SK-N-SH (cell line): ENCODE measurements at places on chromosomes 6 and 20. TPM values are rescaled to one million over a fixed set of nuclear protein-coding genes. Genes with fewer than 3 reads are reported as not detected.
A peak's percentile ranks its signal among the peaks of the same experiment; 100 is the strongest.

- no peak for DNase-seq
These were observed 291.2 kb downstream of the CDH26 start for GRCh38 chr20:60249436-60249835.

ZSWIM1 gene
- polyA plus RNA-seq: 1.8 and 2.8 TPM in 2 replicates

- DNase-seq: no peak
These were observed 23.8 kb downstream of the ADGRF4 start for GRCh38 chr6:47722194-47722593.

SLC17A3 gene
- 0.08 TPM in 1 of 2 replicates, not detected in the other for polyA plus RNA-seq

GRCh38 chr20:57260934-57261333, 5.5 kb downstream of the BMP7 start:
- no peak for DNase-seq

- DNase-seq: no peak
These were observed 68.8 kb downstream of the JAG1 start for GRCh38 chr20:10604865-10605440.

GRCh38 chr6:32622545-32623401, 14.4 kb upstream of the HLA-DQA1 start:
- DNase-seq: peak; percentile 2

- peak; percentile 71 for DNase-seq
These were observed 12.2 kb upstream of the KCNK15 start for GRCh38 chr20:44733341-44734069.

DNA sequence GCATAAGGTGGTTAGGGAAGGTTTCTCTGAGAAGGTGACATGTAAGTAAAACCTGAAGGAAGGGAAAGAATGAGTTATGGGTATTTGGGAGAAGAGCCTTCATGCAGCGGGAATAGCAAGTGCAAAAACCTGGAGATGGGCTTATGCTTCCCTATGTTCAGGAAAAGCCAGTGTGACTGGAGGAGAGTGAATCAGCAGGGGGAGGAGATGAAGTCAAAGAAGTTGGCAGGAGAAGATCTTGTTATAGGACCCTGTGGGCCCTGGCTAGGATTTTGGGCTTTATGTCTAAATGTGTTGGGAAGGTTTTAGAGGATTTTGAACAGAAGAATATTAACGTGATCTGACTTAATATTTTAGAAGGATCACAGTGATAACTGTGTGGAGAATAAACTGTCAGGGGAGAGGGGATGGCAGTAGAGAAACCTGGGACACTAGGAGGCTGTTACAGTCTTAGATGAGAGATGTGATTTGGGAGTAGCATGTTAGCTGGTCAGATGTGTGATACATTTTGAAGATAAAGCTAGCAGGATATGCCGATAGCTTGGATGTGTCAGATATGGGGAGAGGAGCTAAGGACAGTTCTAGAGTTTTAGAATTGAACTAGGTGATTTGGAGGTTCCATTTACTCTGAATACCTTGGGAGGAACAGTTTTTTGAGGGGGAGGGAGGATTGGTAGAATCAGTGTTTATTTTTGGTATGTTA, 41.0 kb downstream of the PHF3 start:
- DNase-seq: no peak

- DNase-seq: no peak
These were observed 189.8 kb downstream of the FOXA2 start for GRCh38 chr20:22394583-22394982.

DNA sequence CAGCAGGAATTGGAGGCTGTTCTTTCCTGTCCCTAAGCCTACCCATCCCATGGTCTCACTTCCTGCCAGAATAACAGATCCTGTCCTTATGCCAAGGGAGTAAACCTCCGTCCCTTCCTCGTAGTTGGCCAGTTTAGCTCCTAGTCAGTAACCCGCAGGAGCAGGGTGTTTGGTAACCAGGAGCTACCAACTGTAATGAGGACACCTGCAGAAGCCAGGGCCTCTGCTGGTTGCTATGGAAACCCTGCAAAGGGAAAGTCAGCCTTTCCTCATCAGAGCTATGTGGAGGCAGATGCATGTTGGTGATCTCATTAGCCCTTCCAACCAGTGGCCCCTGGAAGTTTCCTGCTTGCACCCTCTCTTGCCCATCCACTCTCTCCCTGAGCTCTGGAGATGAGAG, 368.2 kb upstream of the SULF2 start:
- DNase-seq: no peak
